ENCODE measurements at places on chromosomes 11 and 22.

GRCh38 chr22:35892192-35892591 lies 136.4 kb downstream of the RBFOX2 start:
- DNase-seq: no peak

- peak; percentile 69 for DNase-seq
Observed at GRCh38 chr22:23533328-23533762, 46.7 kb downstream of the IGLL1 start.

DNA sequence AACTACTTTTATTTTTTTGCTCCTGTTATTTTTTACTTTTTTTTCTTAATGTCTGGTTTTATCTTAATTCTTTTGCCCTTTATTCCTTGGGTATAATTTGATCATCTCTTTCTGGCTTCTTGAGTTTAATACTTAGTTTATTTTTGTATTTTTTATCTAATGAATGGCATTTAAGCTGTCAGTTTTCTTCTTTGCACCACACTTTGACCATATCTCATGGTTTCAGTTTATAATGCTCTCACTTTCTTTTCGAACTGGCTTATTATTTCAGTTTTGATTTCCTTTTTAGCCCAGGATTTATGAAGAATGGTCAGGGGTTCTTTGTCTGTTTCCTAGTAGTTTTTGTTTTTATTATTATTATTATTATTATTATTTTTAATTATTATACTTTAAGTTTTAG lies 48.3 kb downstream of the QSER1 start:
- DNase-seq: no peak

DNA sequence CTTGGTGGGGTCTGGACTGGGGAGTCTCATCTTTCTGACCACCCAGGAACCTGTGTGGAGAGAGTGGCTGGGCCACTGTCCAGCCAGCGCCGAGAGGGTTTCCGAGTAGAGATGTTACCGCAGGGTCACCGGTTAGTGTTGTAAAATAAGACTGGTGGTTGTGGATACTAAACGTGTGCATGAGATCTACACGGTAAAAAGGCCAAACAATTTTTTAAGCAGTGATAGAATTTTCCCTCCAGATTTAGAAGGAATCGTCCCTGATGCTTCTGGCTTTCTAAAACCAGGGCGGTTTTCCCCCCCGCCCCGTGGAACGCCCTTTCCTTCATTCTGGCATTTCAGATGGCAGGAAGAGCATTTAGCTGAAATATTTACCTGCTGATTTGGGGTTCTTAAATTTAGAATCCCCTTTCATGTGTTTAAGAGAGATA lies 72.6 kb upstream of the PPARA start:
- DNase-seq: peak; percentile 34

- no peak for DNase-seq
Observed at GRCh38 chr11:35526370-35526792, 965 bp upstream of the PAMR1 start.
